ENCODE measurements at places on chromosomes 5 and 9.

- DNase-seq = no peak
Measured at GRCh38 chr5:180541710-180542109, 47.5 kb downstream of the CNOT6 start.

GRCh38 chr5:1205255-1206180 lies 4.1 kb downstream of the SLC6A19 start:
- no peak for DNase-seq

DNA sequence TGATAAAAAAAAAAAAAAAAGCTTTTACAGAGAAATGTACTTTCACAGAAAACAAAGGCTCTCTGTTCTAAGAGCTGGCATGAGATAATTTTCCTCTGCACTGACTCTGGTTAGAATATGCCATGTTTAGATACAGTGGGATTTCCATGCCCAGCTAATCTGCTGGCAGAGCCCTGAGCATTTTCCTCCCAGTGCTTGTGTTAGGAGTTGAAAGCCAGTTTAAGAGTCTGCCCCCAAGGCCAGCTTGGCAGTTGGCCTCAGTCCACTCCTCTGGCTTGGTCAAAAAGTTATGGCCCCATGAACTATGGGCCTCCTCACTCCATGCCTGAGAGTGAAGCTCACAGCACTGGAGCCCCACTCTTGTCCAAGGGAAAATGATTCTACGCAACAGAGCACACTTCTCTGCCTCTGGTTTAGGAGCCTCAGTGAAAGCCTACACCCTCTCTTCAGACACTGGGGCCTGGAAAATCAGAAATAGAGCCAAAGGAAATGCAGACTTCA lies 21.9 kb downstream of the MOCS2 start:
- no peak for DNase-seq

GRCh38 chr9:86598411-86599239 lies 244.4 kb upstream of the TUT7 start:
- no peak for DNase-seq

- no peak for DNase-seq
Measured at GRCh38 chr9:74907085-74907484, 19.4 kb upstream of the TRPM6 start.

DNA sequence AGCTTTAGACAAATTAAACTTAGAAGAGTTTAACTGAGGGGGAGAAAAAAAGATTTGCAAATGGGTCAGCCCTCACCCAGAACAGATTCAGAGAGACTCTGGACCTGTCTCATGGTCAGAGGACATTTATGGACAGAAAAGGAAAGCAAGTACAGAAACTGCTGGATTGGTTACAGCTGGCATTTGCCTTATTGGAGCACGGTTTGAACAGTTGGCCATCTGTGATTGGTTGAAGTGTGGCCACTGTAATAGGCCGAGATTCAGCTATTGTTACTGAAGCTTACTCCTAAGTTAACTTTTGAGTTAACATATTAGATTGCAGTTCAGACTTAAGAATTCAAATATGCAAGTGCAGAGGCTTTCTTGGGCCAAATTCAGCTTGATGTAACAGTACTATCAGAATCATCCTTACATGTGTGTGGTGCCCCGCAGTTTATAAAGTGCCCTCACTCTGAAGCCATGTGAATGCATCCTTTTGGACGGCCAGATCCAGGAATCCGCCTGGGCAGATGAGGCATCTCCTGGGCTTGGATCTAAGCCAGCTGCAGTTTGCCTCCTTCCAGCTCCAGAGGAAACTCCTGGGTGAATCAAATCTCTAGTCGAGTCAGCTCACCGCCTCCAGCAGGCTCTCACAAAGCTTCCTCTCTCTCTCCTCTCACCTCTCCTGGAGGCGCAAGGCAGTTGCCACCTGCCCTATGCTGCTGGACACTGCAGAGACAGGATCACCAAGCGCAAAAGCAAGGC lies 165.2 kb downstream of the ADAMTS12 start:
- no peak for DNase-seq

DNA sequence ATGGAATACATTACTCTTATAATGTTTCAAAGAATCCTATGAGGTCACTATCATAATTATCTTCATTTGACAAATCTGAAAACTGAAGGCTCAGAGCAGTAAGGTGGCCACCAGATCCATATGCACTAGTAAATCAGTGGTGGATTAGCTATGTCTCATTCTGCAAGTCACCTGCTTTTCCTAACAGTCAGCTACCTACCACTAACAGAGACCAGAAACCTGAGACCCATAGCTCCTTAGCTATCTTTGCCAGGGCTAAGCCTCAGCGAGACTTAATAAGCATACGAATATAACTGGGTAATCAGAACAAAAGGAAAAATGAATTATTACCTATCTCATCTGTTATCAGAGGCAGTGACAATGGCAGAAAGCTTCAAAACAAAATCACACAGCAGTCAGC lies 118.7 kb downstream of the AUH start:
- DNase-seq = no peak

DNA sequence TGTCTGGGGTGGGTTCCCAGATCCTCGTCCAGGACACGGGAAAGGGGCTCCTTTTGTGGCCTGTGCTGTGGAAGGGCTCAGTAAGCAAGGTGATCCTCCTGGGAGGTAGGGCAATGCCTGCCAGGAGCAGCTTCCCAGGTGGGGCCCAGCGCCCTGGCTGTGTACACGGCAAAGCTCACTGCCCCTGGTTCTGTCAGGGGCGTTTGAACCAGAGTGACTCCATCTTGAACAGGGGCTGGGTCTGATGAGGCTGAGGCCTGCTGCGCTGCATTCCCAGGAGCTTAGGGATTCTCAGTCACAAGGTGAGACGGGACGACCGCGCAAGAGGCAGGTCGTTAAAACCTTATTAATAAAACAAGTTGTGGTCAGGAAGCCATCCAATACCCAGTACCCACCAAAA lies 19.9 kb upstream of the SLC12A7 start:
- no peak for DNase-seq

- no peak for DNase-seq
Measured at GRCh38 chr5:111232311-111233051, 8.3 kb downstream of the CAMK4 start.

DNA sequence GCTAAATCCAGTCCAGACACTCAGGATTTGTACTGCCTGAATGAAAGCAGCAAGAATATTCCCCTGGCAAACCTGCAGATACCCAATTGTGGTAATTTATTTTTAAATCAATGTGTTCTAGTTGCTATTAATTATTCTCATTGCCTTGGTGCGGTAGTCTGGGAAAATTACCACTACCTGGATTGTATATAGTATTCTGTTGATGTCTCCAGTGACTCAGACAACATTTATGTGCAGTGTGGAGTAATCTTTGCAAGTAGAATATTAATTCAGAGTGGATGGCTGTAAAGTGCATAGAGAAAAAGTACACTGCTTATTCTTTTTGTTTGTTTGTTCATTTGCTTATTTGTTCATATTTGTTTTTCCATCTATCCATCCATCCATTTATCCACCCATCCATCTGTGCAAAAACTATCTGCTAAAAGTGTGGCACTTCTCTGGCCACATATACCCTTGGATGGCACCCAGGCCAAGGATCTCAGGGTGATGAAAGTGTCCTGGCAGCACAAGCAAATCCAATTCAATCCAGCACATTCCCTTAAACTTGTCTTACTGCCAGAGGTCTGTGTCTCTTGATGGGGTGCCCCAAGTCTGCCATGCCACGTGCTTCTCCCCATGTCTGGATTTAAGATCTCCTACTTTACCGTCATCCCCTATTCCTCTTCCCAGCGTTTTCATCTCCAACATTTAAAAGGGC lies 41.3 kb downstream of the NTRK2 start:
- DNase-seq = no peak

- no peak for DNase-seq
Measured at GRCh38 chr9:92938025-92938424, 9.3 kb upstream of the FGD3 start.

DNA sequence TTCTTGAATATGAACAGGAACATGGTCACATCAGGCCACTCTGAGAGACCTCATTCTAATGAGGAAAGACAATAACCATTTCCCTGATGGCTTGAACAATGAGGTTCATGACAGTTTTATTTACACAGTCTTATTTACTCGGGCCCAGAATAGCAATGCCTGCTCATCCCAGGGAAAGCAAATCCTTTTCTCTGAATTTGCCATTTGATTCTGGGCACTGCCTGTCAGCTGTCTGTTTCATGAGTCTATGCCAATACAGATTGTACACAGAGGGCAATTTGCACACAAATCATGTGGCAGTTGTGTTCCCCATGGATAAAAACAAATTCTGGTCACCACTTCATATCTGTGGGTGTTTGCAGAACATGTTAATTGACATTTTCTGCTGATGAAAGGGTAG lies 492.5 kb downstream of the ACTL7B start:
- DNase-seq = no peak

- DNase-seq = no peak
Measured at GRCh38 chr9:122016309-122016708, 76.8 kb downstream of the TTLL11 start.

DNA sequence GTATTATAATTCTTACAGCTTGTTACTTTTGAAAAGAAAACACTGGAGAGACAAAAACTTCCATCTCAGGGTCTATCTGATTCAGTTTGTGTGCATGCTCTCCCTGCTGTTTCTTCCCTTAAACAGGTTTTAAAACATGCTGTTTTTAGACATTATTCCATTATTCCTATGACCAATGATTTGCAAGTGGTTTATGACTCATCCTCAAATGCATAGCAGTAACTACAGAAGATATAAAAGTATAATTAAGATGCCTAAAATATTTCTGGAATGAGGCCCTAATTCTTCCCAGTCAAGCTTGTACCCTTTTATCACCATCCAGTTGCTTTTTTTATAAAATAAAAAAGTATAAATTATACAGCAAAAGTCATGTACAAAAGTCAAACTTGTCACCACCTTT lies 3.7 kb downstream of the DTWD2 start:
- DNase-seq = no peak

DNA sequence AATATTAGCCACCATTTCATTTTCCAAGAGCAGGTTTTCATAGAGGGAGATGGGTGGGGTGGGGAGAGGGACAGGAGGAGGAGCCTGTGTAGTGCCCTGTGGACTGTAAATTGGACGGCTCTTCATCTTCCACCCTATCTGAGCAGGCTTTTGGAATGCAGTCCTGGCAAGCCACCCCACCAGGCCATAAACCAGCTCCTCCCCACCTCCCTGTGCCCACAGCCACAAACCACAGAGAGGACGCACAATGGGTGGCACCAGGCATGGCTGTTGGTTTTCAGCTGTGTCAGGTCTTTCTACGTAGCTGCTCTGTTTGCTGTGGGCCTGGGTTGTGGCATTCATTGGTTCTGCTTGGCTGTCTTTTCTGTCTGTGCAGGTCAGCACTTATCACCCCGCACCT lies 58.0 kb downstream of the PLAC8L1 start:
- peak; percentile 62 for DNase-seq

GRCh38 chr9:14310311-14310710 lies 3.6 kb downstream of the NFIB start:
- no peak for DNase-seq

DNA sequence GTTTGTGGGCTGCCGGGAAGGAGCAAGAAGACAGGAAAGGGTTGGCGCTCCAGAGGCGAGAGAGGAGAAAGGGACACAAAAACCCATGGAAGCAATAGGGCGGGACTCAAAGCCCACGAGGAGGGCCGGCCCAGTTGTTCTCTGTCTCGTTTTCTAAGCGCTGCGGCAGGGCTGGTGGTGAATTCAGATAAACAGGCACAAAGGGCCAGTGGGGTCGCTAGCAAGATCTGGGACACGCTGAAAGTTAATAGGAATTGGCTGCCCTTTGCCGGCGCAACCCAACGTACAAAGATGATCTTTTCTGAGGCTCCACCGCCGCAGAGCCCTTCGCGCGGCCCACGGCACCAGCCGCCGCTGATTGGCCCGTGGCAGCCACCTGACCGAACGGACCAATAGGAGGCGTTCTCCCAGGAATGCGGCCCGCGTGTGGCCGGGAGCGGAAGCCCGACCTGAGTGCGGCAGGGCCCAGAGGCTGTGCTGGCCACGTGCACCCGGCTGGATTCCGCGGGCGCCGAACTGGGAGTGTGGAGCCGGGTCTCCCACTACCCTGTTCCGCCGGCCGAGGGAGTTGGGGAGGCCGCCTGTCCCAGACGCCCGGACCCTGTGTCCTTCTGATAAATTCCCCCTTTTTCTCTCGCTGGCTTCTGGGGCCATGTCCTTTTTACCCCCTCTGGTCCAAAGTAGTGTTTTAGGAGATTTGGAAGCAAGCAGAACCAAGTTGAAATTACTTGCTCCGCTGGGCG lies 16.8 kb upstream of the NSD1 start:
- peak; percentile 69 for DNase-seq

DNA sequence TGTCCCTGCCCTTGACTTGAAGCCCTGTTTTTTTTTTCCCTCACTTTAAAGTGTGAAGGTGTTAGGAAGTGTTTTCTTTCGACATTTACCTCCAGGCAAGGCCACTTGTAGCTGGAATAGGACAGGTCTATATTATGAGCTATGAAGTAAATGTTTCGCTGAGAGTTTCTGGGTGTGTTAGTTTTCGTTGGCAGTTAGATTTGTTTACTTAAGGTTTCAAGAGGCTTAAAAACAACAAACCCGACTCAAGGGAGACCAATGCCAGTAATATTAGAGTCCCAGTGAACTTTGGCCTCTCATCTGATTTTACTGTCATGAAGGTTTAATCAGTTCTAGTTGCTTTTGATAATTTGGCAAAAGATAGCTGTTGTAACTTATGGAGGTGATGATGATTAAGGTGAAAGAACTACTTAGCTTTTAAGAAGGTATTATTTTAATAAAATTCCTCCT lies 25.2 kb downstream of the OCLN start:
- no peak for DNase-seq

- DNase-seq = no peak
Measured at GRCh38 chr5:132179405-132179804, 48.2 kb downstream of the P4HA2 start.

GRCh38 chr9:4327504-4328191 lies 27.8 kb upstream of the GLIS3 start:
- peak; percentile 79 for DNase-seq

DNA sequence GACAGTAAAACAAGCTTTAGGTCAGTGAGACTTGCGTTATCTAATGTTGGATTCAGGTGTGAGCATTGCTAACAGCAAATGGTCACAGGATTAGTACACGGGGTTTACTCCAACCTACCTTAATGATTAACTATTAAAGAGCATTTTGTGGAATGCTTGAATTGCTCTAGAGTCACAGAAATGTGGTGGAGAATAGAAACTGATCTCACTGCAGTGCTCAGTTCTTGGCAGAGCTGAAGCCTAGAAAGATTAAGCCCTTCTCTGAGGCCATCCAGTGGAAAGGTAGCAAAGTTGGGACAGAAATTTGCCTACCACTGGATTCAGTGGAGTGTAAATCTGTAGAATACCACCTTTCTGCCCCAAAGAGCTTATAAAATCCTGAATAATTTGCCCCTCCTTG lies 60.9 kb downstream of the ICE1 start:
- DNase-seq = no peak

DNA sequence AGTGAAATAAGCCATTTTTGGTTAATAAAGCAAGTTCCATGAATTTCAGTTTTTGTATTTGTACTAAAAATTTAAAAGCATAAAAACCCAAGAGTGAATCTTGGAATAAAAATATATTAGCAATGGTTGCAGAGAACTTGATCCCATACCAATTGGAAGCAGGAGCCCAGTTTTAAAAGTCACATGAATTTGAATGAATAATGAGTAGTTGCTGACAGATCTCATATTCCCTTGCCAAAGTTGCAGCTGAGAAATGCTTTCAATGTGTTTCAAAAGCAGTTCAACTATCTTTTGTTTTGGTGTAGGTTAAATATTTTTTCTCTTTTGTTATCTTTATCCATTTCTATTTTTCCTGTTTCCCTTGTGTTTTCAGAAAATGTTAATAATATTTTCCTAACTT lies 818.6 kb downstream of the CDH18 start:
- no peak for DNase-seq

GRCh38 chr5:35741126-35741716 lies 115.5 kb upstream of the IL7R start:
- no peak for DNase-seq

GRCh38 chr5:168646335-168646734 lies 67.2 kb upstream of the PANK3 start:
- no peak for DNase-seq

Data from islet precursor cell (in vitro differentiated cells).